ENCODE measurements at places on chromosomes 11 and 22.
A peak's percentile ranks its signal among the peaks of the same experiment; 100 is the strongest.

- DNase-seq = no peak
These were observed 39.3 kb downstream of the ALX4 start for GRCh38 chr11:44270403-44271273.

- DNase-seq = peak; percentile 77
These were observed 50.4 kb upstream of the SEPTIN5 start for GRCh38 chr22:19663821-19664355.

- DNase-seq = peak; percentile 35
These were observed 676.2 kb downstream of the BRD1 start for GRCh38 chr22:49151256-49152126.

DNA sequence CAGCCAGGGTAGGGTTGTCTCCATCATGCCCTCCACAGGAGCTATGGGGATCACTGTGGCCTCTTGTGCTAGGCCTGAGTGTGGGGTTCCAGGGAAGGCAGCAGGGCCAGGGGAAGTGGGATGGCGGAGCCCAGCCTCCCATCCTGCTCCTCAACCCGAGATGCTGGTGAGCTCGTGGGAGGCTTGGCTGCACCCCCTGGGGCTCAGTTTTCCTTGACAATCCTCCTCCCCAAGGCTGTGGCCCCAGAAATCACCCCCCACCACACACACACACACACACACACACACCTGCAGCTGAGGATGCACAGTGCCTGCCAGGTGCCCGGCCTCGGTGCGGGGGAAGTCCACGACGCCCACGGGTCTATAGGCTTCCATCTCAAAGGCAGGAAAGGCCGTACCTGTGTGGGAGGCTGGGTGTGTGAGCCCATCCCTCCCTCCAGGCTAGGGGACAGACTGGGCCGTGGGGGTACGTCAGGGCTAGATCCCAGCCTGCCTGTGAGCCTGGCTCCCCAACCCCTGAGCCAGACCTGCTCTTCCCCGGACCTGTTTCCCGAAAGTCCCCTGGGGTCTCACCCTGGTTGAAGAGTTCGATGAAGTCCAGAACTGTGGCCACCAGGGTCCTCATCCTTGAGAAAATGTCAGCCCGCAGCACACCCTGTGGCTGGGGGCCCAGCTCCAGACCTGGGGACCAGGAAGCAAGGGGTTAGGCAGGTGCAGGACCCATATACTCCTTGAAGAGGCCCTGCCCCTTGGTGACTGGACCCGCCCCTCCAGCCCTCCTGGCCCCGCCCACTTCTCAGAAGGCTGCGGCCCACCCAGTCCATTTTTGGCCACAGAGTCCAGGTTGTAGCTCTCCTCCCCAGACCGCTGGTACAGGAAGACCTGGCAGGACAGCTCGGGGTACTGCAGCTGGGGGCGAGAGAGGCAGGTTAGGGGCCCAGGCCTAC, 5.2 kb upstream of the TBX10 start:
- DNase-seq = no peak

- peak; percentile 44 for DNase-seq
These were observed at the start of gene SEZ6L for GRCh38 chr22:26169315-26170111. TSS of gene SEZ6L (plus strand) at chr22:26169462. CDS start at chr22:26169670, 208 bp downstream.

GRCh38 chr11:75668451-75669297, at the start of gene MAP6:
TSS of gene MAP6 (minus strand) at chr11:75669038. CDS start at chr11:75668369, 669 bp downstream.
- peak; percentile 41 for DNase-seq
